ENCODE measurements at places on chromosomes 2 and 18.

- H3K4me3 ChIP-seq, result no peak overlapping the region
- no peak for DNase-seq
- peaks cover 11% of the 10 kb centered on the region for H3K27me3 ChIP-seq
- H3K36me3 ChIP-seq, result no peaks in the 10 kb centered on the region
- H3K4me1 ChIP-seq, result no peaks in the 10 kb centered on the region
Observed at GRCh38 chr2:29987146-29987545, 65.8 kb upstream of the ALK start.

GRCh38 chr2:159045545-159046454 lies 77.4 kb downstream of the TANC1 start:
- H3K4me3 ChIP-seq, result no peak overlapping the region
- H3K27ac ChIP-seq, result no peak overlapping the region
- no peak for DNase-seq
- H3K27me3 ChIP-seq, result peaks cover 14% of the 10 kb centered on the region
- H3K36me3 ChIP-seq, result no peaks in the 10 kb centered on the region
- H3K4me1 ChIP-seq, result no peaks in the 10 kb centered on the region

GRCh38 chr2:237700512-237701032 lies 73.2 kb downstream of the LRRFIP1 start:
- peak overlapping the region; percentile 91 for H3K4me3 ChIP-seq
- H3K27me3 ChIP-seq, result no peaks in the 10 kb centered on the region
- H3K27ac ChIP-seq, result peak overlapping the region; percentile 99
- H3K4me1 ChIP-seq, result peaks cover 100% of the 10 kb centered on the region
- H3K36me3 ChIP-seq, result peaks cover 34% of the 10 kb centered on the region
- peak; percentile 94 for DNase-seq

DNA sequence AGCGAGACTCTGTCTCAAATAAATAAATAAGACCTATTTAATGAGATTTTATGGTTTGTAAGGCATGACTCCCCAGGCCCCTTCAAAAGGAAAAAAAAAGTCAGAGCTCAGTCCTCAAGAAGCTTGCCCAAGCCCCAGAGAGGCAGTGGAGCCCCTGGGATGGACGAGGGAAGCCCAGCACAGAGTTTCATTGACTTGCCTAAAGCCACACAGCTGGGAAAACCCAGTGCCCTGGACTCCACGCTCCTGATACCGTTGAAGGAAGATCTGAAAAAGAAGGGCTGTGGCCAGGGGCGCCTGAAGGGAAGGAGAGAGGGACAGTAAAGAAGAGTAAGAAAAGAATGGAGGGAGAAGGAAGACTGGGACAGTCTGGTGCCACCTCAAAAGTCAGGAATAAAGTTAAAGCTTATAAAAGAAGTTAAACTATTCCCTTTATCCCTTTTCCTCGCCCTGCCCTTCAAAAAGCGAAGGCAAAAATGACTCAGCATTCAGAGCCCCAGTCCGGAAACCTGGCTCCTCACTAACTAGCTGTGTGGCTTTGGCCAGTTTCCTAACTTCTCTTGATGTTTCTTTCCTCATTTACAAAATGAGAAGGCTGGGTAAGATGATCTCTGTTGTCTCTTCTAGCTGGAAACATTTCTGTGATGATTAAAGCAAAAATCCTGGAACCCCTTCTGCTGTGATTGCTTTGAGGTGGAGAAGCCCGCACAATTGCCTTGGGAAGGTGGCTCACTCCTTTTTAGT lies 46.7 kb downstream of the LYPD1 start:
- no peak overlapping the region for H3K4me3 ChIP-seq
- no peaks in the 10 kb centered on the region for H3K4me1 ChIP-seq
- H3K27me3 ChIP-seq, result no peaks in the 10 kb centered on the region
- H3K27ac ChIP-seq, result no peak overlapping the region

- H3K4me3 ChIP-seq, result peak overlapping the region; percentile 54
- H3K27me3 ChIP-seq, result no peaks in the 10 kb centered on the region
- H3K36me3 ChIP-seq, result peaks cover 5% of the 10 kb centered on the region
- H3K4me1 ChIP-seq, result peaks cover 15% of the 10 kb centered on the region
- H3K27ac ChIP-seq, result peak overlapping the region; percentile 74
Observed at GRCh38 chr2:24164416-24164973, 10.4 kb upstream of the FAM228A start.

DNA sequence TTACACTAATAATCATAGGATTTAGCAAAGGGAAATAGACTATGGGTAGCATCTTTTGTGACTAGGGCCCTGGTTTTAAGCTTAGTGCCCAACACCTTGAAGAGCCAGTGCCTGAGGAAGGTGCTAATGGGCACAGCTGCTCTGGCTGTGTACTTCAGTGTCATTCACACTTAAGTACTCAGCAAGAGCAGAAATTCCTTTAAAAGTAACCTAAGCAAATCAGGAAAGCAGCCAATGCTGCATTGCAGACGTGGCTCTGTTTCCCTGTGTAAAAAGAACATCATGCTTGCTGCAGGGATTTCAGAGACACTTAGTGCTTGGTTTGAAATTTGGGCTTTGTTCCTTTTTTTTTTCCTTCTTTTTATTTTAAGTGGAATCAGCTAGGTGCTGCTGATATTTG lies 505.4 kb downstream of the SUCLG1 start:
- H3K27ac ChIP-seq, result no peak overlapping the region
- H3K36me3 ChIP-seq, result no peaks in the 10 kb centered on the region
- DNase-seq, result no peak

Measured in stimulated activated naive B cell treated with anti-CD40 and anti-IgM and Interleukin-4, amounts not matched to agents 10 μg/mL and 1 μg/mL and 100 μg/mL, for 72 hours (primary cell).